ENCODE measurements at places on chromosomes 11 and 22.
A peak's percentile ranks its signal among the peaks of the same experiment; 100 is the strongest.

DNA sequence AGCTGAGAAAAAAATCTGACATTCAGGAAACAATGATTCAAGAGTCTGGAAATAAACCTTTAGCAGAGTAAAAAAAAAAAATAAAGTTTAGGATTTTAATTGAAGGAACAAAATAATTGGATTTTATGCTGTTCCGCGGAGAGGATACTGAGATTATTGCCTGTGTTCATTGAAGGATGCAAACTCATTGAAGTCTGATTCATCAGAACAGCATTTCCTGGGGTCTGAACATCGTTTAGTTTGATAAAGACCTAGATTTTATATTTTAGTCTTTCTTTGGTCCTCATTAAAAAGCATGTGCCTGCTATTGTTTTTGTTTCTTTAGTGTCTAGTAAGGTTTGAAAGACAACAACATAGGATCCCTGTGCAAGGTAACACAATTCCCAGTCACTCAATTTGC lies 4.5 kb downstream of the TLCD5 start:
- DNase-seq: no peak

DNA sequence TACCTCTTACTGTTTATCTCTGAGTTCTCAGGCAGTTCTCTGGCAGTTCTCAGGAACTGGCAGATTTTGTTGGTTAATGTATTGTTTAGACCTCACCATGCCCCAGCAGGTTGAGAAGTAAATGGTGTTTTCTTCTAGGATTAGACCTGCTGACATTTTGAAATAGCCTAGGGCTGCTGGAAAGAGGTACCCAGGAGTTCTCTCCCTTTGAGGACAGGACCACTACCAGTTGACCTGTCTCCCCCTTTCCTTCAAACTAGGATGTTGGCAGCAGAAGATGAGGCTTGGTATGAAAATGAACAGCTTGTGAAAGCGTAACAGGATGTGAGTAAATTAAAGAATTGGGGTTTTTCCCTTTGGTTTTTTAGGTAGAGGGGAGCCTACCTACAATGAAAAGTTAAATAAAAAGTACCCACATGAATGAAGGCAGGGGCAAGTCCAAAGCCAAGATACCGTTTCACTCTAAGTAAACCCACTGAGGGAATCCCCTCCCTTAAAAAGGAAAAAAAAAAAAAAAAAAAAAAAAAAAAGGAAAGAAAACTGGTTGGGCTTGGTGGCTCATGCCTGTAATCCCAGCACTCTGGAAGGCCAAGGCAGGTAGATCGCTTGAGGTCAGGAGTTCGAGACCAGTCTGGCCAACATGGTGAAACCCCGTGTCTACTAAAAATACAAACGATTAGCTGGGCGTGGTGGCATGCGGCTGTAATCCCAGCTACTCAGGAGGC lies 96.2 kb downstream of the PDHX start:
- DNase-seq: no peak

GRCh38 chr11:111221208-111221607 lies 24.3 kb upstream of the POU2AF2 start:
- DNase-seq: no peak

- no peak for DNase-seq
These were observed 207.0 kb downstream of the KIRREL3 start for GRCh38 chr11:126793596-126793995.

GRCh38 chr22:46738647-46739093 lies 618 bp upstream of the CERK start:
- DNase-seq: no peak

GRCh38 chr22:42343531-42344081 lies 73.2 kb upstream of the TCF20 start:
- no peak for DNase-seq

GRCh38 chr11:69100454-69101114 lies 51.9 kb downstream of the TPCN2 start:
- DNase-seq: no peak

GRCh38 chr11:1201395-1202153 lies 21.3 kb upstream of the MUC5B start:
- DNase-seq: no peak

DNA sequence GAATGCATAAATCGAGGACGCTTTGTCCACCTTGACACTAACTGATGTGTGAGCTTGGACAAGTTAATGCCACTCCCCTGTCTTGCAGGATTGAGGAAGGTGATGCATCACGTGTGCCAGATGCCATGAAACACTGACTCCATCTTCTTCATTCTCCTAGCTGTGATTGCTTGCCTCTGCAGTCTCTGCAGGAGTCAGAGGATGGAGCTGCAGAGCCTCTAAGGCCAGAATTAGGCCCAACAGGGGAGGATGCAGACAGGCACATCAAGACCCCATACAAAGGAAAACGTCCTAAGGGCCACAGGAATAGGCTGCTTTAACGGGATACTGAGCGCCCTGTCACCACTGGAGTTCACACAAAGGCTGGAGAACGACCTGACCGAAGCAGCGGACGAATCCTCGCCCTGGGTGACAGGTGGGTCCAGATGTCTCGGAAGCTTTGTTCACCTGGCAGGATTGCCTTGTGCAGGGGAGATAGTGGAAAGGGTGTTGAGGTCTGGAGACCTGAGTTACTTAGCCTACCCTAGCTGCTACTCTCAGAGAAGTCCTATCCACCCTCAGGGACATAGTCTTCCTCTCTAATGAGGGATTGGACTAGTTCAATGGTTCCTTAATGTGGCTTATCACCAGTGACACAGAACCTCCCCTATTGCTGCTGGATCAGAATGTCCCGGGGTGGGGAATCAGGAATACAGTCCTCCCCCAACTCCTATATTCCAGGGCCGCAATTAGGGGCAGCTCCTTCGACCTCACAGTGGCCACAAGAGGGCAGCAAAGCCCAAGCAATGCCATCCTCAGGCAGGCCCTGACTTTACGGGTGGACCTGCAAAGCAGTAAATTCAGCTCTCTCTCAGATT lies 32.4 kb downstream of the DBX1 start:
- peak; percentile 42 for DNase-seq

DNA sequence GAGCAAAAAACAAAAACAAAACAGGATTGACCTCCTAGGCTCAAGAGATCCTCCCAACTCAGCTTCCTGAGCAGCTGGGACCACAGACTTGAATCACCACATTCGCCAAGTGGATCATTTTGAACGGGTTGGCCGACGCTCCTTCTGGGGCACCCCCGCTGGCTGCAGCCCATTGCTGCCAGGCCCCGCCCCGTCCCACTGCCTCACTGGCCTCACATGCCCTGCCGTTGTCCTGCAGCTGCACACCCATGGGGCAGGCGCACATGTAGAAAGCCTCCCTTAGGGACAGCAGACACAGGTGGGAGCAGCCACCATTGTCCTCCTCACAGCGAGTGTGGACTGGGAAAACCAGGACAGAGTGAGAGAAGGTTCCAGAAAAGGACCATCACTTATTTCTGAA lies 154.5 kb downstream of the CRYBB2 start:
- DNase-seq: no peak

- no peak for DNase-seq
These were observed 462.4 kb upstream of the LRRC4C start for GRCh38 chr11:41921746-41922390.

DNA sequence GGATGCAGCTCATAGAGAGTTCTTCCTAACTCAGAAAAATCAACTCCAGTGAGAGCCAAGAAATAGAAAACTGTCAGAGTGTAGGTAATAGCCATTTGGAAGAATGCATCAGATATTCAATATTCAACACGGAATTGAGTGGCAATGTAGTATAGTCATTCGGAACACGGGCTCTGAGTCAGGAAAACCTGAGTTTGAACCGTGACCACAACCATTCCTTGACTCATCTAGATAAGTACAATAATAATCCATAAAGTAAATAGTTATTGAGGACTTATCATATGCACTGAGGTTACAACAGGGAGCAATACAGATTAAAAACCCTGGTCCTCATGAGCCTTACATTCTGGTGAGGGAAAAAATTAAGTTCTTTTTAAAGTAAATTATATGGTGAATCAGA lies 62.6 kb upstream of the PHF21A start:
- peak; percentile 83 for DNase-seq

GRCh38 chr11:80082406-80082805 lies 641.6 kb upstream of the TENM4 start:
- DNase-seq: no peak

DNA sequence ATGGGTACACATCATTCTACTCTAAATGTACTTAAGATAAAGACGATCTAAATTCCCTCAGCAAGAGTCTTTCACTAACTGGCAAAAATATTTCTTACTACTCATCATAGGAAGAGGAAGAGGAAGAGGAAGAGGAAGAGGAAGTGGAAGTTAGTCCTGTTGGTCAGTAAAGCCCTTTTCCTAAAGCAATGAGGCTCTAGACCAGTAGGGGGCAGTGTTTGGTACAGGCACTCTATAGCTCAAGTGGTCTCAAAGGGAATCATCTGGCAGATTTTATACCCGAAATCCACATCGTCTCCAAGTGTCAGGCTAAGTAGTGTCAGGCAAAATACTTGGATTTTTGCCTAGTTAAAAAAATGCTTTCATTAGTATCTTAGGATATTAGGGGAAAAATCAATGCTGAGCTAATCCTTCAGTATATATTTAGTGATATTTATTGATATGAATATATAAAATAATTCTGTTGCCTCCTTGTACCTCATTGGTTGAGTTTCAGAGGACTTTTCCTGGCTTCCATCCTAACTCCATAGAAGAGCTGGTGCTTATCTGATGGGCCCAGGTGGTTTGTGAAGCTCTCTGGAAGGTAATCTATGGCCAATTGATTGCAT lies 7.7 kb downstream of the BLID start:
- DNase-seq: no peak

DNA sequence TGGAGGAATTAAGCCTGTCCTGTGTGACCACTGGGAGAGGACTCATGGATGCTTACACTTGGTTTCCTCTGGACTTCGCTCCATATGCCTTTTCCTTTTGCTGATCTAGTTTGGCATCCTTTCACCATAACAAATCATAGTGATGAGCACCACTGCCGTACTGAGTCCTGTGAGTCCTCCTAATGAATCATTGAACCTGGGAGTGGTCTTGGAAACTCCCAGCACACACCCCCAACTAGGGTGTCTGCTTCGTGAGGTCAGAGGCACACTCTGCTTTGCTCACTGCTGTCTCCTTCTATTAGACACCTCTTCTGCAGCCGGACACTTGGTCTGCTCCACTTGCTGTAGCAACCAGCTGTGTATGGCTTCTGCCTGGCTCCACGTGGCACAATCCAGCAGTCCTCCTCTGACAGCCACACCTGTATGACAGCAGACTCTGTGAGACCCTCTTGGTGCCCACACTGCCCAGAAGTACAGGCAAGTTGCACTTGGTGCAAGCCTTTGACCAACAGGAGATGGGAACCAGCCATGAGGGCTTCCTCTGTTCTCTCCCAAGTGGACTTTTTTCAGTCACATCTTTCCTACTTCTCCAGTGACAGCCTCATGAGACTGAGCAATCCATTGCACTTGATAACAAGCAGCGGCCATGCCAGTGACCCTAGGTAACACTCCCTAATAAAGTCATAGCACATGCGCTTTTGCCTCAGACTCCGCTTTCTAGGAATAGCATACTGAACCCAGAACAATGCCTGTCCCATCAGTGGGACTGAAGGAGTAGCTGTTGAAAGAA lies 65.0 kb upstream of the HMGXB4 start:
- peak; percentile 71 for DNase-seq

DNA sequence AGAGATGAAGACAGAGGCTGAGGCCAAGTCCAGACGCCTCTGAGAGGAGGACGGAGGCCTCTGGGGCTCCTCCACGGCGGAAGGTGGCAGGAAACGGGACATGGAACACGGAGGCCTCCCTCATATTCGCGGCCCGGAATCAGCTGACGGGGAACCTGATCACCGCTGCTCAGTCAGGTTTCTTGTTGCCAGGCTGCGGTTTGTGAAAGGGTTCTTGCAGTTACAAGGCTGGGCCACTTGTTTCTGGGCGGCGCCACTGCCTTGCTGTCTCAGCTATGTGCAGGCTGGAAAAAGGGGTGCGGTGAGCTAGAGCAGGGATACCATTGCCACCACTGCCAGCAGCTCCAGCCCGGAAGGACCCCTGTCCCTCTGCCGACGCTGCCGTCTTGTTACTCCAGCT lies 10.0 kb upstream of the MMP1 start:
- DNase-seq: no peak

GRCh38 chr22:29625090-29625825 lies 21.8 kb downstream of the NF2 start:
- peak; percentile 69 for DNase-seq

DNA sequence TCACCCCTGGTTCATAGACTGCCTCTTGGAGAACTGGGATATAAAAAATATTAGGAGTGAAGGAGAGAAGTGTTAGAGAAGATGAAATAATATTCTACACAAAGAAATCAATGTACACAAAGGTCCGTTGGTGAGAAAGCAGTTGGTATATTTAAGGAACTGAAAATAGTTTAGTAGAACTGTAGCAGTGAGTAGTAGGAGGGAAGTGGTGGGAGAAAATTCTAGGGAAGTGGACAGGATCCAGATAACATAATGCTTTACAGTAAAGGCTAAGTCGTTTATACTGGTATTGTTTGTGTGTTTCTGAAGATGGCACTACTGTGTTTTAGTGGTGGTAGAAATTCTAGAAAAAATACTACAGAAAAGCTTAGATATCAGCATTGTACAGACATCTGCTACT lies 120.8 kb upstream of the CHORDC1 start:
- no peak for DNase-seq

DNA sequence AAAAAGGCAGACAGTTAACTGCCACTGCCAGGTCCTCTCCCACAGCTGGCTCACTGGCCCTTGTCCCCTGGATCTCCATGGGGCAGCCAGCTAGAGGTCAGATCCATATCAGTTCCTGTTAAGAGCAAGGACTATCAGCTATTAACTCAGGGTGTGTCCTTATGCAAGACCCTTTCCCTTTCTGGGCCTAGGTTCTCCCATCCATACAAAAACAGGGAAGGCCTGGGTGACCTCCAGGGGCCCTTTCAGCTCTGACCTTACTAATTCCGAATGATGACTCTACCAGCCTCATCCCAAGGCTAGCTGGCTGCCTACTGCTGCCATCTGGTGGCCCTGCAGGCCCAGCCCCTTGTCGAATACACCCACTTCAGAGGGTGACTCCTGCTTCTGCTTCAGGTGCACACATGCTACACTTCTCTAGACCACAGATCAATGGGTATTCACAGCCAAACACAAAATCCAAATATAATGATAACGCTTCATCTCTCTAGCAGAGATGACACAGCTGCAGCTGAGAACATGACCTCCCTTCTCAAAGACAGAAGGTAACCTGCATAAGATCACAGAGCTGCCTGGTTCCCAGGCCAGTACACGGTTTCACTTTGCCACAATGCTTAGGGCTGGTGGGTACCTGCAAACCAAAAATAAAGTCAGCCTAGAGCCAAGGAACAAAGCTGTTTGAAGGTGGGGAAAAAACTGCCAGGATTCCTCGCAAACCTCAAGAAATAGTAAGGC lies 34.1 kb downstream of the SERGEF start:
- DNase-seq: peak; percentile 39

GRCh38 chr22:42996646-42997365 lies 18.1 kb downstream of the PACSIN2 start:
- DNase-seq: no peak

DNA sequence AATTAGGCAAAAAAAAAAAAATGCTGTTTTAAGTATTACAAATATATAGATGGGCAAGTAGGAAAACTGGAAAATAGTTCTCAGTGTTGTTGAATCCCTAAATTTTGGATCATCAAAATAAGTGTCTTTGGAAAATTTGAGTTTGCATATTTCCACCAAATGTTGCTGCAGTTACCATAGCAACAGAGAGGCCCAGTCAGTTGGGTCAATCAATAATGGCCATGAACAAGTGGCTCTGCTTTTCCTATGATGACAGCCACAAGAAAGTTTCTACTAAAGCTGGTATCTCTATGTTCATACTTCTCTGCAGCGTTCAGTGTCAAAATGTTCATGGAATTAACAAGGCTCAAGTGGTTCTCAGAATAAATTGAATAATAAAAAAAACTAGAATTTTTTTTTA lies 79.1 kb downstream of the SERGEF start:
- no peak for DNase-seq

- DNase-seq: no peak
These were observed 2.6 kb upstream of the SHISA8 start for GRCh38 chr22:41917375-41917902.

Data from mammary epithelial cell (primary cell).